Lung (tissue), 17 donors: ENCODE measurements at places on chromosomes 16 and 17. TPM values are rescaled to one million over a fixed set of nuclear protein-coding genes. Genes with fewer than 3 reads are reported as not detected.
A peak's percentile ranks its signal among the peaks of the same experiment; 100 is the strongest.

GRCh38 chr17:10243883-10244844 lies 45.8 kb upstream of the GAS7 start:
- no peak for DNase-seq
- H3K4me1 ChIP-seq, result no peaks in the 10 kb centered on the region
- no peaks in the 10 kb centered on the region for H3K27me3 ChIP-seq
- no peaks in the 10 kb centered on the region for H3K36me3 ChIP-seq

DNA sequence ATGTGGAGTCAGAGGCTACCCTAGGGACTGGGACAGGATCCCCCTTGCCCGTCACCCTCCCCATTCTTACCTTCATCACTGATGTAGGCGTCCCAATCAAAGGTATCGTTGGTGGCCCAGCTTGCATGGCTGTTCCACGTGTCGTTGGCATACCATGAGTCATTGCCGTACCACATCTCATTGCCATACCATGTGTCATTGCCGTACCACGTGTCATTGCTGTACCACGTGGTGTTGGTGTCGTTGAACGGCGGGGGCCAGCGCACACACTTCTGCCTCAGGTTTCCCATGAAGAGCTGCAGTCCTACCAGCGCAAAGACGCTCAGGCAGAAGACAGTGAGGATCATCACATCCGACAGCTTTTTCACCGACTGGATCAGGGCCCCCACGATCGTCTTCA lies 4.8 kb downstream of the SCN4A start:
- no peak for DNase-seq
- no peak overlapping the region for H3K27ac ChIP-seq
- H3K4me3 ChIP-seq, result no peak overlapping the region
- H3K27me3 ChIP-seq, result no peaks in the 10 kb centered on the region
- H3K4me1 ChIP-seq, result no peaks in the 10 kb centered on the region

The SLC47A1 gene
- 0.74 TPM for total RNA-seq

DNA sequence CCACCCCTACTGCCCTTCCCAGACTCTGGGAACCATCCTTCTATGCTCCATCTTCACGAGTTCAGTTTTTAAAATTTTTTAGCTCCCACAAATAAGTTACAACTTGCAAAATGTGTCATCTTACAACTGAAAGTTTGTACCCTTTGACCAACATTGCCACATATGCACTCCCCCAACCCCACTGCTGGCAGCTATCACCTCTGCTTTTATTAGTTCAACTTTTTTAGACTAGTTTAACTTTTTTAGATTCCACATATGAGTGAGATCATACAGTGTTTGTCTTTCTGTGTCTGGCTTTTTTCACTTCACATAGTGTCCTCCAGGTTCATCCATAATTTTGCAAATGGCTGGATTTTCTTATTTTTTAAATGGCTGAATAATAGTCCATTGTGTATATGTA lies 7.7 kb downstream of the GPT2 start:
- H3K4me3 ChIP-seq, result no peak overlapping the region
- no peak overlapping the region for H3K27ac ChIP-seq
- peaks cover 3% of the 10 kb centered on the region for H3K36me3 ChIP-seq
- H3K4me1 ChIP-seq, result peaks cover 11% of the 10 kb centered on the region

DNA sequence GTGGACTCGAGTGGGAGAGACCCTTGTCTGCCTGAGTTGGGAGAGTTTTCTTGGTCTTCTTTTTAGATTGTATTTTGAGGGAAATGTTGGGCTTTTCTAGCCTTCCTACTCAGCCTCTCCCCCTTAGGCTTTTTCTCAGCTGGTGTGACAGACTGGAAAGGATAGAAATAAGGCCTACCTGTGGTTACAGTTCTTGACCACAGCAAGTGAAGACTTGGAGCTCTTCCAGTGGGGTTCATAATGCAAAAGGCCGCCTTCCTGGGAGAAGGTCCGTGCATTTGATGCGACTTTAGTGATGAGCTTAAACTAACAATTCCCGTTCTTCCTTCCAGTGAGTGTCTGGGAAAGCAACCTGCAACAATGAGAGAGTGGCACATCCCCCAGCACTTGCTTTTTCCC lies 56.8 kb downstream of the B9D1 start:
- peak overlapping the region; percentile 20 for H3K27ac ChIP-seq
- no peaks in the 10 kb centered on the region for H3K27me3 ChIP-seq
- H3K4me3 ChIP-seq, result no peak overlapping the region
- DNase-seq, result no peak
- H3K4me1 ChIP-seq, result peaks cover 5% of the 10 kb centered on the region

GRCh38 chr17:48985436-48986245 lies 11.5 kb upstream of the IGF2BP1 start:
- H3K36me3 ChIP-seq, result no peaks in the 10 kb centered on the region
- H3K27ac ChIP-seq, result no peak overlapping the region
- H3K4me1 ChIP-seq, result no peaks in the 10 kb centered on the region
- H3K4me3 ChIP-seq, result no peak overlapping the region

DNA sequence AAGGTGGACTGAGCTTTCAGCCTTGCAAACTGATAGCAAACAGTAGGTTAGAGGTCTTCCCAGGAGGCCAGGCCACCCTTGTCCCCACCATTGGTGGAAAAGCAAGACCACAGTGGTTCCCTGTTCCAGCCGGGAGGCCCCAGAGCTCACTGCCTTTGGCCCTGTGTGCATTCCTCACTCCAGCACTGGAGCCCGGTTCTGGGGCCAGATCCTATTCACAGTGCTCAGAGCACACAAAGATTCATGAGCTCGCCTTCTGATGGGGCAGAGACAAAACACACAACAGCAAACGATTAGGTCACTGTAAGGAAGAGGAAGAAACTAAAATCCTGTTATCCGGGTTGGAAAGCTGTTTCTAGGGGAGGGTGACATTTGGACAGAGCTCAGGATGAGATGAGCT lies 5.6 kb upstream of the PGS1 start:
- no peak overlapping the region for H3K4me3 ChIP-seq
- H3K27me3 ChIP-seq, result no peaks in the 10 kb centered on the region
- H3K27ac ChIP-seq, result no peak overlapping the region

DNA sequence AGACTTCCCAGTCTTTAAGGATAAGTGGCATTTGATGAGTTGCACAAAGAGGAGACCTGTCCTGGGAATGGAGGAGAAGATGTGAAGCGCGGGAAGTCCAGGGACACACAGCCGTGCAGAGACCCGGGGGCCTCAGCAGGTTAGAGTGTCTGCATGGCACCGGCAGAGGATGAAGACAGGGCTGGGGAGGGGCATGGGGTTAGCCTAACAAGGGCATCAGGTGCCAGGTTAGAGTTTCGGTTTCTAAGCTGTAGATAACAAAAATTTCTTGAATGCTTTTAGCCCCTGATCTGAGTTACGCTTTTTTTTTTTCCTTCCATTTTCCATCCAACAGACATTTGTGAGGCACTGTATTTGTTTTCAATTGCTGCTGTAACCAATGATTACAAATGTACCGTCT lies 594.3 kb downstream of the MAF start:
- no peaks in the 10 kb centered on the region for H3K4me1 ChIP-seq
- no peak overlapping the region for H3K27ac ChIP-seq
- no peaks in the 10 kb centered on the region for H3K36me3 ChIP-seq
- no peaks in the 10 kb centered on the region for H3K27me3 ChIP-seq
- no peak overlapping the region for H3K4me3 ChIP-seq

DNA sequence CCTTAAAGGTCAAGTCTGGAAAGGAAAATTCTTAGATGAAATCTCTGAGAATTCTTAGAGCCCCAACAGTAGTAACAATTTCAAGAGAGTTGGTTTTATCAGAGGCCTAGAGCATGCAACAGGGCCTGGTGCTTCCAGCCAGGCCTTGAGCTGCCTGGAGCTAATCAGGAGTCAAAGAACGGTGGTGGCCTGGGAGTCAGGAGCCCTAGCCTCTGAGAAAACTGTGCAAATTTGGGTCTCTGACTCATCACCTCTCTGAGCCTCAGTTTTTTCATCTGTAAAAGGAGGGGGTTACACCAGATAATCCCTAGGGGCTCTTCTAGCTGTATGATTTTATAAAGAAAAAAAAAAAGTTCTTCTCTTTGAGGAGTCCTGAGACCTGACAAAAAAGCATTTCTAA lies 227.3 kb upstream of the RPL38 start:
- H3K27me3 ChIP-seq, result no peaks in the 10 kb centered on the region
- DNase-seq, result no peak
- H3K4me1 ChIP-seq, result no peaks in the 10 kb centered on the region
- no peaks in the 10 kb centered on the region for H3K36me3 ChIP-seq
- H3K4me3 ChIP-seq, result no peak overlapping the region
- H3K27ac ChIP-seq, result no peak overlapping the region

The ALDH3A1 gene
- total RNA-seq, result 1.5 TPM

DNA sequence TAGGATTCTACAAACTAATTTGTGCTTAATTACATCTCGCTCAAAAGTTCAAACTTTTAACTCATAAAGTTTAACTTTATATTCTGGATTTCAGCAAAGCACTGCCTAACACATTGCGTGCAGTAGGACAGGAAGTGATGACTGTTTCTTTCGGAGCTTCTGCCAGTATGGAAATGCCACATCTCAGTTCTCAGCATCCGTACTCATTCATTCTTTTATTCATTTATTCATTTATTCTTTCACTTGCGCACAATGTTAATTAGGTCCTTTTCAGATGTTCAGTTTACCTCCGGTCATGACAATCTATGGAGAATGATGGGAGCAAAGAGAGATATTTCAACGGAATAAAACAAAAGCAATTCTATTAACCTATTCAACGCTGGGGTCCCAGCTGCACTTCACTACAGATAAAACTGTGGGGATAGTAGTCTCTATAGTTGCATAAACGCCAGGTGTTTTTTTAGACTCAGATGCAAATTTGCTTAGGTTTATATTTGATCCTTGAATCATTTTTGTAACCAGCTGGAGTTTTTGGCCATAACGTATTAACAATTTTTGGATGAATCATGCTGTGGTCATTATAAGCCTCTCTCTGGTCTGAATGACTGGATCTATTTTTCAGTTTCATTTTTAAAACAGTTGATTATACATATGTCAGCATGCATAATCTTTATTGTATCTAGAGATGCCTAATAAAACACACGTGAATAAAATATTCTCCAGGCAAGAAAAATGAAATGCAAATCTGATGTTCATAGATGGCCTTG lies 143.9 kb downstream of the KCNJ2 start:
- no peak overlapping the region for H3K4me3 ChIP-seq
- H3K27ac ChIP-seq, result no peak overlapping the region
- no peaks in the 10 kb centered on the region for H3K4me1 ChIP-seq
- H3K27me3 ChIP-seq, result no peaks in the 10 kb centered on the region
- DNase-seq, result no peak

DNA sequence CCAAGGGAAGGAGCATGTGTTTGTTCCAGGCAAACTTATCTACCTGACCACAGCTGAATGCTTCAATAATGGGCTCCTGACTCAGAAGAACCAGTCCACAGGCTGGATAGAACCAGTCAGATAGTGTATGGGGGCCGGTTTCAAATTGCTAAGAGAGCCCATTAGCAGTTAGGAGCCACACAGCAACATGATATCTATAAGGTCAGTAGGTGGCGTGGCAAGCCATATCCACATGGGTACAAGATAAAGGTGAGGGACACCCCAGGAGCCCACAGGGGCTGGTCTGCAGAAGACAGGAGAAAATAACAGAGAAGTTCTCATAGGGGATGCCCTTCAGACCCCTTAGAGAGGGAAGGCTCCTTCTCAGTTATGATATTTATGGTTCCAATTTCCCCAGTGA lies 31.6 kb upstream of the CDRT15 start:
- H3K4me1 ChIP-seq, result no peaks in the 10 kb centered on the region
- H3K36me3 ChIP-seq, result no peaks in the 10 kb centered on the region
- DNase-seq, result no peak
- no peaks in the 10 kb centered on the region for H3K27me3 ChIP-seq

- H3K4me1 ChIP-seq, result peaks cover 8% of the 10 kb centered on the region
- peak; percentile 56 for DNase-seq
- H3K27ac ChIP-seq, result no peak overlapping the region
- no peak overlapping the region for H3K4me3 ChIP-seq
- H3K36me3 ChIP-seq, result peaks cover 43% of the 10 kb centered on the region
These were observed 5.4 kb downstream of the NAT9 start for GRCh38 chr17:74770498-74771318.

The RNF112 gene
- total RNA-seq, result 2.4 TPM

DNA sequence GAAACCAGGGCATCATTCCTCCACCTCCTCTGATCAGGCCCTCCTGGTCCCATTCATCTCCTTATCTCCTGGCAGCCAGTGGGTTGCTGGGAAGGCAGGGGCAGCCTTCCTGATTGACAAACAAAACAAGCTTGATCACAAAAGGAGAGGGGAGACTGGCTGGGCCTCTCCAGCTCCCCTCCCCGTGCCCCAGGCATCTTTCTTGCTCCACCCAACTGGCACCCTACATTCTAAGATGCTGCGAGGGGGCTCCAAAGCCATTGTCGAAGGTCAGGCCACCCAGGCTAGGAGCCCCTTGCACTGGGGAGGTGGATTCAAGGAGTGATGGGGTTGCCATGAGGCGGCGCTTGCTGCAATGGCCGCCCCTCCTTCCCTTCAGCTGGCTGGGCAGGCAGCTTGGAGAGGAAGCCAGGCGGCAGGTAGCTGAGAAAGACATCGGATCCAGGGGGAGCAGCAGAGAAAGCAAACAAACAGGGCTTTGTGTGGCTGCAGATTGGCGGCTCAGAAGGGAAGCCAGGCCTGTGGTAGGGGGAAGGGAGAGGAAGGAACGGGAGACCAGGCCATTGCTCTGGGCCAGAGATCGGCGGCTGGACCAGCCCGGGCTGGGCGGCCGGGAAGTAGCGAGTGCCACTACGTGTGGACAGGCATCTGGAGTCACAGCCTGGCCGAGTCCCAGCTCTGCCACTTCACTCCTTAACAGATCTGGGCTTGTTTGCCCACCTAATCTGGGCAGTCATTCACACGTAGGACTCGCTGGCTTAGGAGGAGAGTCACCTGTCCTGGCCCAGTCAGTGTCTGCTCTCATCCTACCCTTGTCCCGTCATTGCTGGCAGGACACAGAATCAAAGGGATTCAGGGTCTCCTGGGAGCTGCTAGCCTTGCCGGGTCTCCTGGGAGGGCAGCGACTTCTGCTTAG lies 12.3 kb downstream of the RAI1 start:
- DNase-seq, result peak; percentile 75
- H3K36me3 ChIP-seq, result no peaks in the 10 kb centered on the region
- peaks cover 19% of the 10 kb centered on the region for H3K4me1 ChIP-seq
- peak overlapping the region; percentile 99 for H3K27ac ChIP-seq
- no peaks in the 10 kb centered on the region for H3K27me3 ChIP-seq
- H3K4me3 ChIP-seq, result no peak overlapping the region

DNA sequence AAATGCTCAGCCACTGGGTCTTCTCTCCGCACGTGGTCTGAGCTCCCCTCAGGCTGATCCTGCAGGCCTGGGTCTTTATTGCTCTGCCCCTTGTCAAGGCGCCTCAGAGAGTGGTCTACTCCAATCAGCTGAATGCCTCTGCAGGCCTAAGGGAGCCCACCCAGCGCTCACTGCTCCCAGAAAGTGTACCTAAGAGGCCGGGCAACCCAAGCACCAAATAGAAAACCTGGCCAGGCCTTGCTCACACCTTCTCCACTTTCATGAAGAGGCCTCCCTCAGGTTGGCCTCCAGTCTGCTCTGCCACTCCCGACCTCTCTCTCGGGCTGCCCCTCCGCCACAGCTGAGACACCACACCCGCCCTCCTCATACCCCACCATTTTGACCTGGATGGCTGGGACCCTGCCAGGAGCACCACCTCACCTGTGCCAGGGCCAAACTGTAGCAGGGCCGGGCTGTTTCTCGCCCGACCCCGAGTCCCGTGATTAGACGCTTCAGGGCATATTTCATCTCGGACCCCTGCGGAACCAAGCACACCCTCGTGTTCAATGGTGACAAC lies 665 bp downstream of the MYBBP1A start:
- peaks cover 3% of the 10 kb centered on the region for H3K36me3 ChIP-seq
- H3K4me1 ChIP-seq, result peaks cover 6% of the 10 kb centered on the region
- no peaks in the 10 kb centered on the region for H3K27me3 ChIP-seq
- H3K27ac ChIP-seq, result no peak overlapping the region
- H3K4me3 ChIP-seq, result peak overlapping the region; percentile 89

- no peak overlapping the region for H3K4me3 ChIP-seq
- H3K27ac ChIP-seq, result no peak overlapping the region
- no peaks in the 10 kb centered on the region for H3K27me3 ChIP-seq
- no peak for DNase-seq
- no peaks in the 10 kb centered on the region for H3K36me3 ChIP-seq
These were observed 12.6 kb upstream of the ALDH3A1 start for GRCh38 chr17:19760746-19761145.
